Activated CD4-positive, alpha-beta T cell treated with anti-CD3 and anti-CD28 coated beads, Interleukin-2, amount 50 U/mL, for 4 hours (primary cell): ENCODE measurements at places on chromosomes 1 and 21.

GRCh38 chr1:228407106-228408040 lies 738 bp upstream of the TRIM11 start:
- no peak for DNase-seq

DNA sequence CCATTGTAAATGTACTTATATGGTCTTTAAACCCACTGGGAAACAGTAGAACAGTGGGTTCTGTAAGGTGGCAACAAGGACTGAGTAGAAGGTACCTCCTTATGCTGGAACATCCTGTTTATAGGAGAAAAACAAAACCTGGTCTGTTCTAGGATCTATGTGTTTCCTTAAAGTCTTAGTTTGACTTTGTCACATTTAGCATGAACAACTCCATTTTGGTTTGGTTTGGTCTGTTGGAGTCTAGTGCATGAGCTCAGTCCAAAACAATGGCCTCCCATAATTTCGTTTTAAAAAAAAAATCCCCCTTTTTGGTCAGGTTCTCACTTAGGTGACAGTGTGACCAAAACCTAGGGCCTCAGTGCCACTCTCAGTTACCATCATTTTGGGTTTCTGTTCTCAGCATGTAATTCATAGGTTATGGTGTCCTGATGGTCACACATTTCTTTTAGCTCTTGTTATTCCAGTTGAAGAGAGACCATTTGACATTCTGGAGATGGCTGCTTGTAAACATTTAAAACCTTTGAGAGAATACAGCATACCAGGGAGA lies 66.4 kb upstream of the IL12RB2 start:
- DNase-seq, result no peak

- DNase-seq, result no peak
Measured at GRCh38 chr1:15541231-15541792, 14.7 kb downstream of the DNAJC16 start.

GRCh38 chr1:105492921-105493320 lies 1563.6 kb upstream of the PRMT6 start:
- DNase-seq, result no peak

- no peak for DNase-seq
Measured at GRCh38 chr1:162696286-162696862, 64.1 kb downstream of the DDR2 start.

GRCh38 chr1:229254910-229255541 lies 15.9 kb upstream of the RAB4A start:
- DNase-seq, result no peak

GRCh38 chr1:57898531-57898930 lies 474.7 kb upstream of the DAB1 start:
- no peak for DNase-seq

GRCh38 chr1:3314491-3315381 lies 139.7 kb upstream of the ARHGEF16 start:
- no peak for DNase-seq

GRCh38 chr1:246404078-246404477 lies 103.0 kb downstream of the SMYD3 start:
- DNase-seq, result no peak

DNA sequence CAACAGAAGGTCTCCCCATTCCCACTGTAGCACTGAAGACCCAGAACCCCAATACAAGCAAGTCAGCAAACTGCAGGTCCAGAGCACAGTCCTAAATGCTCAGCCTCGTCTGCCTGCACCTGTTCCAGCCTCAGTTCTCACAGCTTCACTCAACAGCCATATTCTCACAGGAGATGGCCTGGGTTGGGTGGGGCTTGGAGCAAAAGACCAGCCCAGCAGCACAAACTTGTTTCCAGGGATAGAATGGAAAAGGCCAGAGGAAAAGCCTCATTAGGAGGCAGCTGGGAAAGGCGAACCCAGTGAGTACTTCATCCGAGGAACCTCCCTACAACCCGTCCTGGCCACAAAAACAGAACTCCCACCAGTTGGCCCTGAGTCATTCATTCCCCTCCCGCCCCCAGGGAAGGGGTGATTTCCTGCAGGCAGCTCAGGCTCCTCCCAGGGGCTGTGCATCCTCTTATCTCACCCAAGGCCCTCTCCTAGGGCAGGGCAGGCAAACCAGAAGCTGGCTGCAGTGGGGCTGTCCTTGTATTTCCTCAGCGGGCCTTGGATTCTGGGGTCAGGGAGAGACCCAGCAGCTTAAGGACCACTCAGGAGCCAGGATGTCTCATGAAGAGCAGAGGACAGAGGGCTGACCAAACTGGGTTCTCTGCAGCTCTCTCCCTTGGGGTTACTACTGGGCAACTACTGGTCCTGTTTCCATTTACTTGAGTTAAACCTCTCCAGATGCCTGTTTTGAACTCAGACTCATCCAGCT lies 7.4 kb upstream of the MPL start:
- peak; percentile 38 for DNase-seq

DNA sequence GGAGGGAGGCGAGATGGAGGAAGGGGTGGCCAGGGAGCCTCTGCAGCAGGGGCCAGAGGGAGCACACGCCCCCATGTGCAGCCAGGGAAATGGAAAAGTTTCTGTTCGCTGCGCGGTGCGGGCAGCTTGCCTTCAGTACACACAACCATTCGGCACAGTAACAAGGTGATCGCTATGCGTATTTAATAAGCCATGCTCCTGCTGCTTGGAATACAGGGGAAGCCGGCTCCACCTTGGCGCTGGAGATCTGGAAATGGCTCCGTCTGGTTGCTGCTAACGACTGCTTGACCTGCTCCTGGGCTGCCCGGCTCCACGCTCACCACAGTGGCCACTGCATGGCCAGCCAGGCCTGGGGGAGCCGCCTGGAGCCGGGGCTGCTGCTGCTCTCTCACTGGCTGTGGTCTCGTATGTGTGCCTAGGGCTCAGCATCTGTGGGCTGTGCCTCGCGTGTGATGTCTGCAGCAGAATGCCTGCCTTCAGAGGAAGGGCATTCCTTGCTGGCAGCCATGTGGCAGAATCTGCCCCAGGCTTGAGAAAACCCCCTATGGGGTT lies 86.4 kb upstream of the ACTL8 start:
- DNase-seq, result no peak

DNA sequence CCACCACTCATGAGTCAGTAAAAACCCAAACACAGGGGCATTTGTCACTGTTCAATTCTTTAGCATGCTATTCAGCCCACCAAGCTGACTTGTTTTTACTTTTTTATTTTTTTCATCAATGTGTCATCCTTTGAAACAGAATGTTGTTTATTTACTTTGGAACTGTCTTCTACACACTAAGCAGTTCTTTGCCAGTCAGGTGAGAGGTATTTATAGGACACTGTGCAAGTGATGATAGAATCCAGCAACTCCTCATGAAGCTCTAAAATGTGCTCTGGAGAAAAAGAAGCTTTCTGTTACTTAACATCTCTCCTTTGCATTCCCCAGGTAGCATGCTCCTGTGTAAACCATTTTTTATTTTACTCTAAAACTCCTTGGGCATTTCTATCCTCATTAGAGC lies 582.0 kb upstream of the TMPRSS15 start:
- no peak for DNase-seq

- DNase-seq, result no peak
Measured at GRCh38 chr1:183636334-183636682, 725 bp upstream of the ARPC5 start.

DNA sequence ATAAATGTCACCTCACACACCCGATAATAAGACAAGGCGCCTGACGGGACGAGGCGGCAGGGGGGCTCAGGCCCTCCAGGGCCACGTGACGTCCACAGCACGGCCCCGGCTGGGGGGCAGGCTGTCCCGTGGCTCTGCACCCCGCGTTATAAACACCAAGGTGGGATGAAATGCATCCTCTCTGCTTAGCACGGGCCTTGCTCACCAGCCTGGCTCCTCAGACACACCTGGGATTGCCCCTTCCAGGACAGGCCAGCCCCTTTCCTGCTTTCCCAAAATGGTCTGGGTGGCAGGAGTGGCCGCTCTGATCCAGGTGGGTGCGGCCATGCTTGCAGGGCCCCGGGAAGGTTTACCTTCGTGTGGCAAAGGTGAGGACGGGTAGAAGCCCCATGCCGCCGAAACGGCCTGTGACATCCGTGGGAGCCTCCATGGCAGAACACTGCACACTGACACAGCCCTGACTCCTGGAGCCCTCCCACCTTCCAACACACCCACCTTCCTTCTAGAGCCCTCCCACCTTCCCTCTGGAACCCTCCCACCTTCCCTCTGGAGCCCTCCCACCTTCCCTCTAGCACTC lies 35.9 kb downstream of the SLC19A1 start:
- no peak for DNase-seq

DNA sequence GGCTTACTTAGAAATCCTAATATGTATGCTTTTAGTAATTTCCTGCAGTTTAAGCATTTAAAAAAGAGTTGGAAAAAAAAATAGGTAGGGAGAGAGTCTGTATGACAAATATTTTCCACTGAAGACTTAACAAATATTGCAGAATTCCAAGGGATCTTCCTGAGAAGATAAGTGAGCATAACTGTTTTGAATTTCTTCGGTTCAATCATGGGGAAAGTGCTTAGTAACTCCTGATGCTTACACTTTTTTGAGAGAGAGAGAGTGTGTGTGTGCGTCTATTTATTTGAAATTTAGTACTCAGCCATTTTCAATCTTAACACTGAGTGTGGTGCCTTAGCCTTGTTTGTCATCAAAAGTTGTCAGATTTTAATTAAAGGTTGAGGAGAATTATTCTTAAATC lies 18.5 kb downstream of the SON start:
- DNase-seq, result no peak

DNA sequence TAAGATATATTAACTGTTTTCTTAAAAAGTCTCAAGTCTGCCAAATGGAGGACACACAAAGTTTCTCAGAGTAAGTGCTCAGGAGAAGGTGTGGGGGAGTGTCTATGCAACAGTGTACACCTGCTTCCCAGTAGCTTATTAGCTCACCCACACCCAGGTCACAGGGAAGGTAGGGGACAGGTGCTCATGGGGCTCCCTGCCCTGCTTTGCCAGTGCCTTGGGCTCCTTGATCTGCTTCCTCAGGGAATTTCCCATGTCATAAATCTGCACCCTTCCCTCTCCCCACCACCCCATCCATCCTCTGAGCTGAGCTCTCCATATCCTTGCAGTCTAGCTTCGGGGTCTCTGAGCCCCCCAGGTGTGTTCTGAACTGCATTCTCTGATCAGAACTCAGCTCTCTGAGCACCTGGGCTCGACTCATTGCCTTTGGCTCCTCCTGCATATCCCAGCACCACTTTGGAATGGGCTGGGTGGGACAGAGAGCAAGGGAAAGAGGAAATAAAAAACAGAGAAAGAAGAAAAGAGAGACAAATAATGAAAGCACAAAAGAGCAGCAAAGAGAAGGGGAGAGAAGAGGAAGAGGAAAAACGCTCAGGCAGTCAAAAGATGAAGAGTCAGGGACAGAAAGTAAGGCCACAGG lies 87.0 kb upstream of the ATP1B1 start:
- no peak for DNase-seq
